ENCODE measurements at places on chromosomes 5 and 9. TPM values are rescaled to one million over a fixed set of nuclear protein-coding genes. Genes with fewer than 3 reads are reported as not detected.

NUDT12 gene
- 7.4 TPM for total RNA-seq

HMGCS1 gene
- total RNA-seq, result 83.8 TPM

SLU7 gene
- total RNA-seq, result 30.1 TPM

DNM1 gene
- total RNA-seq, result 17.1 TPM

ANKRD31 gene
- total RNA-seq, result under 0.01 TPM

PCDHGB6 gene
- 5.3 TPM for total RNA-seq

SPINK13 gene
- total RNA-seq, result not detected

DRD1 gene
- 0.44 TPM for total RNA-seq

TAS2R1 gene
- not detected for total RNA-seq

BARHL1 gene
- not detected for total RNA-seq

CARD9 gene
- total RNA-seq, result 3.9 TPM

FOXD4L3 gene
- not detected for total RNA-seq

FREM1 gene
- 0.72 TPM for total RNA-seq

ZNF346 gene
- total RNA-seq, result 12.9 TPM

KIF4B gene
- 0.14 TPM for total RNA-seq

LHX3 gene
- not detected for total RNA-seq

CTXN3 gene
- total RNA-seq, result not detected

SLC36A2 gene
- total RNA-seq, result not detected

LCN1 gene
- not detected for total RNA-seq

ARL14EPL gene
- total RNA-seq, result not detected
